ENCODE measurements at places on chromosomes 6 and 20. TPM values are rescaled to one million over a fixed set of nuclear protein-coding genes. Genes with fewer than 3 reads are reported as not detected.

The TPMT gene
- 14.7 TPM for total RNA-seq

The C4A gene
- 2.4 TPM for total RNA-seq

The ZNF391 gene
- total RNA-seq: 1.3 TPM

DNA sequence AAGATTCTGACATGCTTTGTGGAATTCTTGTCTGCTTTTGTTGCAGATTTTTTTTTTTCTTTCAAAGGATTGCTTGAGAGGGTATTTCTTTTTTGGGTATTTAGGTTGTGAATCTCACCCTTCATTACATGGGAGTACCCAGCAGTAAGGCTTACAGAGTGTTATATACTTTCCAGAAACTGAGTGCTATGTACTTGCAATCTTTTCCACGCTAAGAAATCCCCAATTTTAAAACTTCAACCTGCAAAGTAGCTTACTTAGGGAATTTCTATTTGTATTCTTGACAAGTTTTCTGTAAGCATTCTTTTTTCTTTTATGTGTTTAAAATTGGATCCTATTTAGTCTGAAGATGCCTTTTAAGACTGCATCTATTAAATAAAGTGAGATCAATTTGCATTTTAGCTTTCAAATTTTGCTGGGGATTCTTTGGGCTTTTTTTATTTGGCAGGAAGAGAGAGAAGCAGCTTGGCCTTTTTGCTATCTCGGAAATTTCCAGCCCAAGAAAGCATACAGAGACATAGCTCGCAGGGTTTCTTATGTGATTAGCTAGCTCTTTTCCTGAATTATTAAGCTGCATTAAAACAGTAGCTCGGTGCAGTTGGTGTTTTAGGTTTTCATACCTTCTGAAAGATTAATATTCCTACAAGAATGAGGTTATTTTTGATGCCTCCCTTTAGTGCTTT is 42.6 kb downstream of the KCNS1 start:
- DNase-seq: no peak

- DNase-seq: no peak
Observed at GRCh38 chr20:62455929-62456328, 19.9 kb downstream of the GATA5 start.

DNA sequence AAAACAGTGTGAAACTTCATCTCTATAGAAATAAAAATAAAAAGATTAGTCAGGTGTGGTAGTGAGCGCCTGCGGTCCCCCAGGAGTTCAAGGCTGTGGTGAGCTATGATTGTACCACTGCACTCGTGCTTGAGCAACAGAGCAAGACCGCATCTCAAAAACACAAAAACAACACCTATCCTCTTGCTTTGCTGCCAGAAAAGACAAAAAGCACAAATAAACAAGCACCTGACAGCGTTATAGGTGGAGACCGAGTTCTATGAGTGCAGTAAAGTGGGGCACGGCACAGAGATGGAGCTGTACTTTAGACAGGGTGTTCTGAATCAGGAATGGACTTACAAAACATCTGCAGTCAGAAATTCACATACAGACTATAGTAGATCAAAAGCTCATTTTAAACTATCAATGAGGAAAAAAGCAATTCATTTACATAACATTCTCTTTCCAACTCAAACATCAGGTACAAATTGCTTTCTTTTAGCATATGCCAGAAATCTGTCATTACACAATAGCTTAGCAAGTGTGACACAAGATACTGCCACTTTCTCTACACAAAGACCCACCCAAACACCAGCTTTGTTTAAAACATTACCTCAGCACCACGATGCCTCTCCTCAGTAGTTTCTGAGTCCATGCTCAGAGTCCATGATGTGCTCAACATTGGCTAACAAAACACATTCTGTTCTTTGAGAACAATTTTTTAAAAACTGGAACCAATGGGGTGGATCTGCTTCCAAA is 10.1 kb downstream of the EZR start:
- no peak for DNase-seq

- no peak for DNase-seq
Observed at GRCh38 chr20:62296724-62297448, 5.9 kb upstream of the ADRM1 start.

GRCh38 chr6:19395316-19395715 is 441.9 kb upstream of the ID4 start:
- DNase-seq: no peak
